KG1 (cell line): ENCODE measurements at places on chromosomes 7 and 10.
A peak's percentile ranks its signal among the peaks of the same experiment; 100 is the strongest.

DNA sequence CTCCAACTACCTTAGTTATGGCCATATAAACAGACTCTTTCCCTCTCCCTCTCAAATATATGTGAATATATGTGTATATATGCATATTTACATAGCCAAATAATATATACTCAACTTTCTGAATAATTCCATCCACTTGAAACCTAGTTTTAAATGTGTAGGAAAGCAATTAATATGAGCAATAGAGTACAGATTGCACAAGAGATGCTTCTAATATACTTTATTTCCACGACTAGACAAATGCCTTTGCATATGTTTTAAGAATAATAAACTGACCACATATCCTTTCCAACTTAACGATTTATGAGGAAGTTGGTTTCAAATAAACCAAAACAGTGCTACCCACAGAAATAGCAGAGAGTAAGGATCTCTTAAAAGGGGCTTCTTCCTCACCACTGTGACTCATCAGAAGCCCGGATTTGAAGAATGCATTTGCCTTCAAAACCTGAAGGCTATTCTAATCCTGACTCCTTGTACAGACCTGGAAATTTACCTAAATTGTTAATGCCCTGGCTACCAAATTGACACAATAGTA is 266.3 kb downstream of the AHR start:
- peak; percentile 33 for DNase-seq

DNA sequence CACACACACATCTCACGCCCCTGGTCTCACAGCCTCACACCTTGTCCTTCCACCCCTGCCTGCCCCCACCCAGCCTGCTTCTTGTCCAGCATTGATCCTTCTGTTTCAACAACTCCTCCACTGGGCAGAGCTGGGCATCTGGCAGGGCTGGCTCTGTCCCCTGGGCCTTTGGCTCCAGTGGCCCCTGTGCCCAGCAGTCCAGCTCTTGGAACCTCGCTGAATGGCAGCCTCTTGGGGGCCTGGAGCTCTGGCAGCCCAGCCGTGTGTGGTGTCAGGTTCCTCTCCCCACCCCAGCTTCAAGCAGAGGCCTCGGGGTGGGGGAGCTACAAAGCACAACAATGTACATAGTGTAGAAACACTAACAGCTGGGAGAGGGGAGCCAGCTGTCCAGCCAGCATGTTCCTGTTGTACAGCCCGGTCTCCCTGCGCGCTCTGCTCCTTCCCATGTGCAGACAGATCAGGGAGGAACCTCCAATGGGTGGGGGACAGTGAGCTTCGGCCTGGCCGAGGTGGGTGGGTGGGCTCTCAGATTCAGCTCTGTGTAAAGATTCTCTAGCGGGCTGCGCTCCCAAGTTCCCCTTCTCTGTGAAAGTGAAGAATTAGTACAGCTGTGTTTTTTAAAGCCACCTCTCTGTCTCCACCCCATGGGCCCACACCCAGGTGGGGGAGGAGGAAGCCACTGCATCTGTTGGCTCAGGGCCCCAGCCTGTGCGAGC is 19.4 kb downstream of the ZMIZ2 start:
- no peak for DNase-seq

DNA sequence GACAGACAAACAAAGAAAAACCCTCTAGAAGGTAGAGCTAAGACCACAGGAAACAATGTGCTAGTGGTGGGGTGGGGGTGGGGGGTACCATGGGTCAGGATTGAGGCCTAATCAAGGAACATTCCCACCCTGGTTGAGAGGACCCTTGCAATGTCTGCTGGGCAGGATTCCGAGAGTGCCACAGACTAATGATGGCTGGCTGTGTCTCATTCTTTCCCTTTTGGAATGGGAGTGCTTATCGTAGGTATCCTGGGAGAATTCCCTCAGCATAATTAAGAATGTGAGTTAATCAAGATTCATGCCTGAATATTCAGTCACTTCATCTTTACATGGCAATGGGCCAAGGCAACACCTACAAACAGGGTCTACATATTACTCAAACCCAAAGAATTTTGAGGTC is 14.7 kb upstream of the MTPN start:
- no peak for DNase-seq

GRCh38 chr7:45970454-45970853 is 49.4 kb upstream of the IGFBP3 start:
- DNase-seq = no peak

DNA sequence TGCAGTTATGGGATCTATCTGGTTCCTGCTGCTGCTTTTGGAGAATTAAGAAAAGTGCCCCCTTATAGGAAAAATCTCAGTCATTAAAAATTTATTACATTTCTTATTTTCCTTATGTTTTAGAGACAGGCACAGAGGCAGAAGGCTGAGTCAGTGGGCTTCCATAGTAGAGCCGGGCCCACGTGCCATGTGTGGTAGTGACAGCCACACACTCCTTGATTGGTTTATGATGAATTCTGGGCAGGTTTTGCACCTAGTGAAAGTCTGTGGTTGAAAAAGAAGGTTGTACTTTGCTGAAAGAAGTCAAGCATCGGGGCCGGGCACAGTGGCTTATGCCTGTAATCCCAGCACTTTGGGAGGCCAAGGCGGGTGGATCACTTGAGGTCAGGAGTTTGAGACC is 109.9 kb downstream of the FANK1 start:
- DNase-seq = no peak

DNA sequence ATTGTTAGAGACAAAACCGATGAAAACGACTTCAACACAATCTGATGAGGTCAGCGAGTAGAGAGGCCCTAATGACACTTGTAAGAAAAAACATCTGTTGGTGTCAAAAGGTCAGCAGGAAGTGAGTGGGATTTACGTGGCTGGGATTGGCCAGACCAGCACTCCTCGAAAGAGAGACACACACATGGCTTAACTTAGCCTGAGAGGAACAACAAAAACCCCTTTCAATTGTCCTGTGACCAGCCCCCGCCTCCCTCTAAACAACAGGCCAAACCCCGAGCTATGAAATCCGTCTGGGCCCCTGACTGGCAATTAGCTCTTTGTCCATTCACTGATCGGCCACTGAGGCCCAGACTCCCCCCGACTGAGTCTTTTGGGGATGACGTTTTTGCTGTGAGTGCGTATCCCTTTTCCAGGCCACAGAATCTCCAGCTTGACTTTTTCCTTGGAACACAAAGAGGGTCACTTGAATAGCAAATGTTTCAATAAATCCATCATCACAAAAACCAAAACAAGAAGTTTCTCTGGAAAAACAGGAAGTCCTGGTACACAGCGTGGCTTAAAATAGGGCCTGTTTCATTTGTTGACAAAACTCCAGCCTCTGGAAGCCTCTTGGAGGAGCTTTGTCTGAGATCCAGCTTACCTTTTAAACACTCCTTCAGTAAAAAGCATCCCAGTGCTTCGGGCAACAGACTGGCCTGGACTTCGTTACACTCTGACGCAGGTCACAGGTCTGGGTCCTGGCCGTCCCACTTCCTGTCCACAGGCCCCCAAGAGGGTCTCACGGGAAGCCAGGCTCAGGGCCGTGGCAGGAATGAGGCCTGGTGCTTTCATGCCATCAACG is 103.0 kb downstream of the CTBP2 start:
- no peak for DNase-seq

DNA sequence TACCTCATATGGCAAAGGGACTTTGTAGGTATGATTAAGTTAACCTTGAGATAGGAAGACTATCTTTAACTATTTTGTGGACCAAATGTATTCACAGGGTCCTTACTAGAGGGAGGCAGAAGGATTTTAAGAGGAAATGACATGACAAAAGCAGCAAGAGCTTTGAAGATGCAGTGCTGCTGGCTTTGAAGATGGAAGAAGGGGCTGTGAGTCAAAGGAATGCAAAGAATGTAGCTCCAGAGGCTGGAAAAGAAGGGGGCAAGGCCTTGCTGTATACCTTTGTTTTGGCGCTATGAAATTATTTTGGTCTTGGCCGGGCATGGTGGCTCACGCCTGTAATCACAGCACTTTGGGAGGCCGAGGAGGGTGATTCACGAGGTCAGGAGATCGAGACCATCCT is 3.2 kb upstream of the NRBF2 start:
- no peak for DNase-seq

DNA sequence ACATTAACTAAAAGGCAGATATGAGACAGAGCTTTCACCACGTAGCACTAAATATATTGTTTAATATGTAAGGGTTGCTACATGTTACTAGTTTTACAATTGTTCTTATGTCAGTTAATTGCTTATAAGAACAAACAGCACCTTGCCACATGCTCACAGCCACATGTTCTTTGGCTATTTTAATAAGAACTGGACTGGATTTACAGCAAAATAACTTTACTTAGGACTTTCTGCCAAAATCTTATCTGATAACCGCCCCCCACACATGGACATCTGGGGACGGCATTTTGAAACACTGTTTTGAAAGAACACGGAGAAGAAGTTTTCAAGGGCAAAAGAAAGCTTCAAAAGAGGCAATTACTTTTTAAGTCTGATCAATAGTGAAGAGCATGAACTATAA is 45.3 kb downstream of the JAZF1 start:
- no peak for DNase-seq

GRCh38 chr7:27139334-27140125 is 4.0 kb downstream of the HOXA5 start:
- no peak for DNase-seq

DNA sequence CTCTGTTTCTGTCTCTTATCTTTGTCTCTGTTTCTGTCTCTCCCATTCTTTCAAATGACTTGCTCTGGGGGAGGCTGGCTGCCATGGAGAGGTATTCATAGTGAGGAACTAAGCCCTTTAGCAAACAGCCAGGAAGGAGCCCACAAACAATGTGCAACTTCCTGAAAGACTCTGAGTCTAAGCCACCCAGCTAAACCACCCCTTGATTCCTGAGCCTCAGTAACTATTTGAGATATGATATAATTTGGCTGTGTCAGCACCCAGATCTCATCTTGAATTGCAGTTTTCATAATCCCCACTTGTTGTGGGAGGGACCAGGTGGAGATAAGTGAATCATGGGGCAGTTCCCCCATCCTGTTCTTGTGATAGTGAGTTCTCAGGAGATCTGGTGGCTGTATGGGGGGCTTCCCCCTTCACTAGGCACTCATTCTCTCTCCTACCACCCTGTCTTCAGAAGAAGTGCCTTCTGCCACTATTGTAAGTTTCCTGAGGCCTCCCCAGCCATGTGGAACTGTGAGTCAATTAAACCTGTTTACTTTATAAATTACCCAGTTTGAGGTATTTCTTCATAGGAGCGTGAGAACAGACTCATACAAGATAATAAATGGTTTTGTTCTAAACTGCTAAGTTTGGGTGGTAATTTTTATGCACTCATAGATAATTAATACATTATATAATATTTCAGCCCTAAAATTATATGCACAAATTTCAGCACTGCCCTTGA is 121.2 kb upstream of the FOXP2 start:
- no peak for DNase-seq

DNA sequence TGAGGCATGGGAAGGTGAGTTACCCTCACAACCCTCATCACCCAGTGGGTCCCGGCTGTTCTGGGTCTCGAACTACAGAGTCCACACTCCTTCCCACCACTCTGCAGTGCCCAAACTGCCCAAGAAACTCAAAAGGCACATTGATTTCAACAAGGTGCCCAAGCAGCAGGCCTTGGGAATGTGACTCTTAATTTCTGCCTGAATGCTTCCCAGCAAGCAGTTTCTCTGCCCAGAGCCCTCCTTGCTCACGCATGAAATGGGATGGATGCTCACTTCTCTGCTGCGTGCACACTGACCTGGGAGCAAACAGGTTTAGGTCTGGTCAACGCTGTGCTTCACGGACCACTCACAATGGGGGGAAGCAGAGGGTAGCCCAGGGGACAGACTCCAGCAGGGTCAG is 77.9 kb downstream of the GRB10 start:
- DNase-seq = no peak

- no peak for DNase-seq
Observed at GRCh38 chr10:74333174-74333573, 182.2 kb downstream of the ADK start.

DNA sequence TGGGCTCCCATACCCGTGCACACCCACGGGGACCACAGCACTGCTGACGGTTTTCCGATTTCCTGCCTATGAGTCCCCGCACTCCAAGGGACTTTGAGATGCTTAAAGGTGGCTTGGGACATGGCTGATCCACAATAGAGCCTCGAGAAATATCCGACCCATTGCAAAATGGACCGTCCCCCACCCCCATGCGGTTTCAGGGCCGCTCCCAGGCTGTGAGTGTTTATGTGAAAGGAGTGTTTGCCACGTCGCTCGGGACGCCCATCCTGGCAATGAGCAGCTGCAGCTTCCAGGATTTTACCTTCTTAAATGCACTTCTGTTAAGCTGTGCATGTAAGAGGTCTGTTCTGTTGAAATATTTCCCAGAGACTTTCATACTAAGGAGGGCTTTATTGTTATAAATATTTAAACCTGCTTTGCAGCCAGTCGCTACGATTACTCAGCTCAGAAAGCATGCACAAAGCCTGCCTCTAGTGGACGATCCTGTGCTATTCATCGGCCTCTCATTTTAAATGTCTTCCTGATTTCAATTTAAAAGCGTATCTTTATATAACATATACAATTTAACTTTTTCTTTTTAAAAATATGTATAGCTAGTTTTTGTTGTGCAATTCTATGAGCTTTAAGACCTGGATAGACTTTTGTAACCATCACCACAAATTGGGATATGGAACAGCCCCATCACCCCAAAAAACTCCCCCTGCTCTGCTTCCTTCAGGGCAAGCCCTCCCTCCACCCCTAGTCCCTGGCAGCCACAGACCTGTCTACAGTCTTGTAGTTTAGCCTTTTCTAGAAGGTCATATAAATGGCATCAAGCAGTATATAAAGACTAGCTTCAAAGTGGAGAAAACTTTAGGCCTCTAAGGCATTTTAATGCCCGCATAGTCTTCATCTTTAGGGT is 418.3 kb downstream of the PAXIP1 start:
- DNase-seq = no peak

- DNase-seq = no peak
Observed at GRCh38 chr10:55746002-55746401, 615.1 kb downstream of the ZWINT start.

DNA sequence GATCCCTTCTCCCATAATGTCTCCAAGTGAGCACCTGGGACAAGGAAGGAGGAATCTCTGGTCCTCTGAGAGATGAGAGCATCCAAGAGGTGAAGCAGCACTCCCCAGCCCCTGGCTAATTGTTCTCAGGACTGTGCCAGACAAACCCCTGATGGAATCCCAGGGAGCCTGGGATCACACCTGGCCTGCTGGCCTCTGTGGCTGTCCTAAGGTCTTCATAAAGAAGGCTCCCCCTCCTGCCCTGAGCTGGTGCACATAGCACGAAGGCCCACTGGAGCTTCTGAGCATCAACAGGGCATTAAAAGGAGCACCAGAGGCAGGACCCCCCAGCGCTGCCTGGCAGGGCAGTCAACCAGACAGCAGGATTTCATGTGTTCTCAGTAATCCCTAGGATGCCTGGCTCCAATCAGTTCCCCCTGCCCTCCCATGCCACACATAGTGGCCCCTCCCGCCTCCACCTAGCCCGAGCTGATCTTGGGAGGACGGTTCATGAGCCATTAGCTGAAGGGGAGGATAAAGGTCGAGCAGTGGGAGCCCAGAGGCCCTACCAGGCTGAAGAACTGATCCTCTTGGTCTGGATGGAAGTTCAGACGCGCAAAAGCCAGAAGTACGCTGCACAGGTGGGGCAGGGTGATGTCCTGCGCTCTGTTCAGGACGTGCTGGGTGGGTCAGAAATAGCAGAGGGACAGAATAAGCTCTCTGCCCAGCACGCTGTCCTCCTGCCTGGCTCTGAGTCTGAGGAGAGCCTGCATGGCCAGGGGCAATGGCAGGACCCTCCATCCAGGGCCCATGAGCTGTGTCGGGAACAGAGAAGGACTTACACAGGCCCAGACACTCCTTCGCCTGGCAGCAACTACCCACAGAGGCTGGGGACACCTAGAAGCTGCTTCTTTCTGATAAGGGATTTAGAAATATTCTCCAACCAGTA is 8.4 kb downstream of the TBRG4 start:
- DNase-seq = no peak
